ENCODE measurements at places on chromosomes 1 and 21.

- DNase-seq, result no peak
Observed at GRCh38 chr1:187237542-187237941, 408.8 kb downstream of the PLA2G4A start.

DNA sequence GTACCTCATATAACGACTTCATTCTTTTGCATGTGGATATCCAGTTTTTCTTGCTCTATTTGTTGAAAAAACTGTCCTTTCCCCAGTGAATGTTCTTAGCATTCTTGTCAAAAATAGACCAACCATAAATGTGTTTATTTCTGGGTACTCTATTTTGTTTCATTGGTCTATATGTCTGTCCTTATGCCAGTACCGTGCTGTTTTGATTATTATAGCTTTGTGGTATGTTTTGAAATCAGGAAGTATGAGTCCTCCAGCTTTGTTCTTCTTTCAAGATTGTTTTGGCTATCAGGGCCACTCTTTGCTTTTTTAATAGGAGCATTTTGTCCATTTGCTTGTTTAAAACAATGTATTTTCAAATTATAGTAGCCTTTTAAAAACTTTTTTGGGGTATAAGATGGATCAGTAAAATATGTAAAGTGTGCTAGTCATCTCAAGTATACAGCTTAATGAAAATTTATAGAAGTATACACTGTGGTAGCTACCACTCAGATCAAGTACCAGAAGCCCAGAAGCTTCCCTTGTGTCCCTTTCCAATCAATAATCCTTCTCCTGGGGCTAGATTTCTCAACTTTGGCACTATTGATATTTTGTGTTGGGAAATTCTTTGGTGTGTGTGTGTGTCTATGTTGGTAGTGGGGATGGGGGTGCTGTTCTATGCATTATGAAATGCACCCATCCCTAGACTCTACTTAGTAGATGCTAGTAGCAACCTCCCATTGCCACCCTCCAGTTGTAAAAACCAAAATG, 16.8 kb downstream of the MROH7 start:
- DNase-seq, result no peak

DNA sequence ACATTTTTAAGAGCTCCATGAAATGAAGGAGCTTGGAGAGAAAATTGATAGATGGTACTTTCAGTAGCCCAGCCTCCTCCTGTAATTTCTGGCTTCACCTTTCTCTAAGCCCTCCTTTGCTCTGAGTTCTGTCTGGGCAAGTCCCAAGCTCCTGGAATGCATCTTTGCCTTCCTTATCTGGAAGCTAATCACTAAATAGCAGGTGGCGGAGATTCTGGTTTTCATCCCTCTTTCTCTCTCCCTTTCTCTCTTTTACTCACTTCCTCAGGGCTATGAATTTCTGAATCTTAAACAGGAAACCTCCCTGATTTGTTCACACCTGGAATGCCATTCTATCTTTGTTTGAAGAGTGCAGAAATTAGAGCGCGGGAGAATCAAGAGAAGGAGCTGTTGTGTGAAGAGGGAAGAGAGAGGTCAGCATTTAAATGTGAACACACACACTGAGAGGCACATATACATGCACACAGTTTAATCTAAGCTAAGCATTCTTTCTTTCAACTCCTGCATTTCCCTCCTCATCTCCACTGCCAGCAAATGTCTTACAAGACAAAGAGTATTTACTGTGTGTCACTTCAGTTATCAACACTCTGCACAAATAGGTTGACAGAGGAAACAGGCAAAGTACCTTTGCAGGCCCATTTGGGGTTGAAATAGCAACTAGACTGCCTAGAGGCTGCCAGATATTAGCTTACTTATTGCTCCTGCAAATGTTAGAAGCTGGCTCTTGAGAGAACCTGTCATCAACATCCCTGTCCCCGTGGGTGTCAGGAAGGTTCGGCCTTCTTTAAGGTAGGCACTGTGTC, 199.4 kb upstream of the CAMK1G start:
- no peak for DNase-seq

DNA sequence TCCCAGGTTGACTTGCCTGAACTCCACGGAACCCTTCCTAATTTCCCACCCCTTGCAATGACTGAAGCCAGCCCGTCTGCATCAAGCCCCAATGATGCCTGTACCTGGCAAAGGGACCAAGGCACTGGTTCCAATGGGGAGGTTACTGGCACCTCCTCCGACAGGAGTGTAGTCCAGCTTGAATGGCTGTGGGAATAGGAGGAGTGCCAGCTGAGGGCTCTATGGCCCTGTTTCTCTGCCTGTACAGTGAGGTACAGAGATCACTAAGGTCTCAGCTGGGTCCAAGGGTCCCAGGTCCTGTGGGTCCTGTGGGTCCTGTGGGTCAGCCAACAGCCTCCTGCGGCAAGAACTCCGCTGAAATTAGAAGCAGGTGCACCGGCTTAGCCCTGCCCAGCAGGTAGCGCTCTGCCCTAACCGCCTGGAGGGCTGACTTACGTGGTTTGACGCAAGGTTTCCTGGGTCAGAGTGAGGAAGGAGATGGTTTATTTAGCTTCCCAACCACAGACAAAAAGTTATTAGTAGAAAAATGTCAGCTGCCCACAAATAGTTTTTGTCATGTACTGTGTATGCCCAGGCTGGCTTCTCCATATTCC, 9.9 kb upstream of the SPRR4 start:
- DNase-seq, result no peak

- no peak for DNase-seq
Observed at GRCh38 chr1:101437800-101438199, 201.0 kb downstream of the S1PR1 start.

DNA sequence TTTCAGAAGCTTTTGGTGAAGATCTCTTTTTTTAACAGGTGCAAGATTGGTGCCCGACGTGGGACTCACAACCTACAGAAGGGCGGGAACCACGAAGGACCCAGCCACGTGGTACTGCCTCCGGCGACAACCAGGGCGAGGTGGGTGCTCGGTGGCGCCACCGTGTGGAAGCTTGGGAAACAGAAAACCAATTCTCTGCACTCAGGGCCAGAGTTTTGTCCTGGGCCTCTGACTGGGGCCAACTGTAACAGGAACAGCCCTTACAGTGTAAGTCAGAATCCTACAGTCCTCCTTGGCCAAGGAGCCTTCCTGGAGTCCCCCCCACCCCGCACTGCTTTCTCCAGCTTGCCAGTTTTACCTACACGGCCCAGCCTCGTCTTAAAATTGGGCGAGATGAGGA, 11.6 kb upstream of the S100A7A start:
- DNase-seq, result no peak

DNA sequence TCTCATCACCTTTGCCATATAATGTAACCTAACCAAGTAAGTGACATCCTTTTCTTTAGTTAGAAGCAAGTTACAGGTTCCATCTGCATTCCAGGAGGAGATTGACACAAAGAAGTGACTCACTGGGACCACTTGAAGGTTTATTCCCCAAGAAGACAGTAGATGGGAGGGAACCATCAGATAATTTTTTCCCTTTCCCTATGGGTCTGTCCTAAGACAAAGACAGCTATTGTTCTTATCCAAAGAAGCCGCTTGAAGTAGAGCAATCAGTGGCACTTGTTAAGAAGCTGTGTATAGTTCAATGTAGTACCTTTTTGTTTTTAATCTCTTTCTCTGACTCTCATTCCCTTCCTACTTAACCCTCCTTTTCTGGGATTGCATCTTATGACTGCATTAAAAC, 139.9 kb upstream of the B3GALT2 start:
- DNase-seq, result no peak

DNA sequence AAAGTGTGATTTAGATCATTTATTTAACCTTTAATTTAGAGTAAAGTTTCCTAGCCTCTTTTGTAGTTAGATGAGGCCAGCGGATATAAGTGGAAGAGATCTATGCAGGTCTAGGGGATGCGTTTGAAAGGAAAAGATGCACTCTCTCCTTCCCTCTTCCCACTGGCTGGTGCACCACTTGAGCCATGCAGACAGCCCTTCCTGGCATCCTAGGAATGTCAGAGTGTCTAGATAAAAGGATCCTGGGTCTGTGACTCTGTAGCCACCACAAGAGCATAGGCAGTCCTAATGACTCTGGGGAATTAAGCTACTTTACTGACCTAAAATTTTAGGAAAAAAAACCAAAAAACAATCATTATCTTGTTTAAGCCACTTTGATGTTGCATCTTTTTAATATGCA, 16.0 kb upstream of the STUM start:
- DNase-seq, result no peak

- DNase-seq, result no peak
Observed at GRCh38 chr1:61157468-61157987, 75.2 kb downstream of the NFIA start.

- no peak for DNase-seq
Observed at GRCh38 chr1:98698625-98699024, 37.1 kb downstream of the SNX7 start.

- no peak for DNase-seq
Observed at GRCh38 chr1:42150651-42151050, 2.6 kb upstream of the GUCA2B start.

GRCh38 chr1:89598450-89599331, 34.2 kb upstream of the LRRC8C start:
- DNase-seq, result no peak

GRCh38 chr1:22418933-22419382, 32.7 kb upstream of the ZBTB40 start:
- no peak for DNase-seq

DNA sequence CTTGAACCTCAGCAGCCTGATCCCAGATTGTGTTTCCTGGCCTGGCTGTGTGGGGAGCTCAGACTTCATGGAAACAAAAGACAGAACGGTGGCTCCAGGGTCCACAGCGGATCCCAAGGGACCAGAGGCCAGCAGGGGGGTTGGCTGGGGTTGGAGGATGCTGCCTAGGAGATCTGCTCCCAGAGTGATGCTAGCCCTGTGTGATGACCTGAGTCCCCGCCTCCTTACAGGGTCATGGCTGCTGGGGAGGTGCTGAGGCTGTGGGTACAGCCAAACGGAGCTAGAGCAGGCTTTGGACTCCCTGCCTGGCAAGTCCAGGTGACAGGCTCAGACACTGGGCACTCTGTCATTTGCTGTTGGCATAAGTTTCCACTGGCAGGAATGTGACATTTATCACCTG, 11.5 kb upstream of the RUNX3 start:
- DNase-seq, result no peak

DNA sequence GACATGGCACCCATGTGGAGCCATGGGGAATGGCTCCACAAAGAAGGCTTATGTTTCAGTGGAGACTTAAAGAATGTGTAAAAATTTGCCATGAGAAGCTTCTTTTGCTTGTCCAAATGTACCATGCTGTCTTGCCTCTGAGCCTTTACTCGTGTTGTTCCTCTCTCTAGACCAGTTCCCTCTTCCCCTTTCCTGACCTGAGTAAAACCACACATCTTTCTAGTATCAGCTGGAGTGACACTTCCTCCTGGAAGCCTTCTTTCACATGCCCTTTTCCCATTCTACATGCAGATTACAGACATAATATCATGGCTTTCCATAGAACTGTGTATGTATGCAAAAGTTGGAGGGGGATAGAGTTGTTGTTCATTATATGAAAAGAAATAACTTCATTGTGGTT, 13.6 kb upstream of the GPX7 start:
- DNase-seq, result no peak

DNA sequence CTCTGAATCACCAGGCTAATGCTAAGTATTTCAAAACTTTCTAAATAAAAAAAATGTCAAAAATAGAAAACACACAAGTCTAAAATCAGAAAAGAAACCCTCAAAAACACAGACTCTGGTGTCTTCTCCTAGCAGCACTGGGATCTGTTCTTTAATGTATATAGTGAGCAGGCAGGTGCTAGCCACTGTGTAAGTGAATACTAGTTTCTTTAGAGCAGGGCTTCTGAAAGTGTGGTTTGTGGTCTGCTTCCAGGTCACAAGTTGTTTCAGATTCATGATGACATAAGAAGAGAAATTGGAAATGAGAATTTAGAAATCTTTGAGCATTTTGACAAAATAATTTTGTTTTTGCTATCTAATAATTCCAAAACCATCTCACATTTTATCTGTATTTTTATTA, 763.1 kb downstream of the USP25 start:
- DNase-seq, result no peak

DNA sequence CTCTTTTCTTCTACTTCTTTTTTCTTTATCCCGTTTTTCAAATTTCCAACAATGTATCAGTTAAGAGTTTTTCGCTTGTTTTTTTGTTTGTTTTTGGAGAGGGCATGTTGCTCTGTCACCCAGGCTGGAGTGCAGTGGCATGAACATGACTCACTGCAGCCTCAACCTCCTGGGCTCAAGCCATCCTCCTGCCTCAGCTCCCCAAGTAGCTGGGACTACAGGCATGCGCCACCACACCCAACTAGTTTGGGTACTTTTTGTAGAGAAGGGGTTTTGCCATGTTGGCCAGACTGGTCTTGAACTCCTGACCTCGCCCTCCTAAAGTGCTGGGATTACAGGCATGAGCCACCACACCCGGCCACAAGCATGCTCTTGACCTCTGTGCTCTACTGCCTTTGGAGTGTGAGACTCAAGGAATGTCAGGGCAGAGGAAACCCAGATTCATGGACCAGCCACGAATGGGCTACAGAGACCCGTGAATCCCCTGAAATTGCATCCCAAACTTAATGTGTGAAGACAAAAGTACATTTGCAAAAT, 65.1 kb upstream of the HSD17B7 start:
- no peak for DNase-seq

DNA sequence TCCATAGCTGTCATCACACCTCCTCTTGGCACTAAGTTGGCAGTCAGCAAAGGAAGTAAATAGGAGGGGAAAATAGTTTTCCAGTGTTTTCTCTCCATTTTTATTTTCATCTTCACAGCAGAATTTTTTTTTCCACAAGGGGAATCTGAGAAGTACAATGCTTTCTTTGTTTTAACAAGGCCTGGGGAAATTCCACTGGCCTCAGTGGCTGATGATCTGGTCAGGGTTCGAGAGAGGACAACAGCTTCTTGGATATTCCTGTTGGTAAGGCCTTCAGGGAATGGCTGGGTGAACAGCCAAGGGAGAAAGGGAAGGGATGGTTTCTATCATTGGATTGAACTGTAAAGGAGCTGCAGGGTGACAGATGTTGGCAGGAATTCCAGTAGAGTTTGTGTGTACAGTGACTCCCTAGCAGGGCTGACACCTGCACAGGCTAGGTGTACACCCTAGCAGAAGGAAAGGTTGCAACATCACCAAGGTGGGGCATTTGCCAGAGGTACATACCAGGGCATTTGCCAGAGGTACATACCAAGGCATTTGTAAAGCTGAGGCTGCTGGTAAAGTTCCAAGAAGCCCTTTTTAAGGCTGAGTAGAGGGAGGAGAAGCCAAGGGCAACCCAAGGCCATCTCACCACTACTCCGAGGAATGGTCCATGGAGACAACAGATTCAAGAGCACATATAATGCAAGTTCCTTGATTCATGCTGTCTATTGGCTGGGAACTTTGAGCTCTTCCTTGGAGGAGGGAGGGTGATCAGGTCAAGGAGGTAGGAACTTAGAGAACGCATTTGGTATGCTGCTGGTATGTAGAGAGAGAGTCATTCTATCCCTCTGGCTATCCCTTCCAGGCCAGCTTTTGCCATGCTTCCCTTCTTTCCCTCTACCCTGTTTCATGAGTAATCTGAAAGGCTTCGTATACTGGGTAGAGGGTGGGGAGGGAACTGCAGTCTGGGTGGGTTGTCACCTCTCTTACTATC, 3.1 kb downstream of the GJA5 start:
- no peak for DNase-seq

DNA sequence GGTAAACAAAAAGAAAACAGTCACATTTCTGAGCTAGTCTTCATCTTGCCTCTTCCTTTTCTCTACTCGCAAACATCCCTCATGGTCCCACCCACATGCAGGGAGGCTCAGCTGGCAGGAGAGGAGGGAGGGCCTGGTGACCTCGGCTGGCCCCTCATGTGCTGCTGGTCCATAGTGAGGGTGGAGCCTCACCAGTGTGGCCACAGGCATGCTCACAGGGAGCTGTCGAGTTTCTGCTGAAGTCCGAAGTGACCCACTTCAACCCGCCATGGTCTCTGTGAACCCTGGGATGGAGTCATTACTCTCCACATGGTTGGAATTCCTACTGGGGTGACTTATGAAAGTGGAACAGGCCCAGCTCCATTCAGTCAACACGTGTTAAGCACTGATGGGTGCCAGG, 253.4 kb downstream of the RHOU start:
- no peak for DNase-seq

Data from caudate nucleus (tissue), 63 donors.